Glomerular endothelial cell (primary cell): ENCODE measurements at places on chromosomes 3 and 15.

GRCh38 chr3:72444656-72445223 is 403.5 kb downstream of the SHQ1 start:
- DNase-seq = no peak

DNA sequence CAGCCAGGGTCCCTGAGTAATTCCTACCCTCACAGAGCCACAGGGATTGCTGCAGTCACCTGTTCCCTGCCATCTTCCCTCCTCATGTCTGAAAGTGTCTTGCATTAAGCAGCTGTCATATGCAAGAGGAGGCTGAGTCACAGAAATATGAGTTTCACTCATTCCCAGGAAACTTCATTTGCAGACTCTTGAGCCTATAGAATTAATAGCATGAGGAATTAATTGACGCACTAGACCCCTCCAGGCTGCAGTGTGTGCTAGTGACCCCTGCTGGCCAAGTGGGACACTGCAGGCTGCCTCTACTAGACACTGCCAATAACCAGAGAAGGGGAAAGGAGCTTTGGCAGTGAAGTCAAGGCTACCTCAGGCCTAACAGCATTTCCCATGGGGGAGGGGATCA is 50.6 kb upstream of the SLC6A1 start:
- DNase-seq = no peak

- no peak for DNase-seq
Observed at GRCh38 chr15:92166751-92167405, 226.8 kb upstream of the ST8SIA2 start.

GRCh38 chr3:81953111-81953510 is 191.7 kb upstream of the GBE1 start:
- no peak for DNase-seq

- no peak for DNase-seq
Observed at GRCh38 chr3:11084677-11085076, 69.6 kb upstream of the HRH1 start.

DNA sequence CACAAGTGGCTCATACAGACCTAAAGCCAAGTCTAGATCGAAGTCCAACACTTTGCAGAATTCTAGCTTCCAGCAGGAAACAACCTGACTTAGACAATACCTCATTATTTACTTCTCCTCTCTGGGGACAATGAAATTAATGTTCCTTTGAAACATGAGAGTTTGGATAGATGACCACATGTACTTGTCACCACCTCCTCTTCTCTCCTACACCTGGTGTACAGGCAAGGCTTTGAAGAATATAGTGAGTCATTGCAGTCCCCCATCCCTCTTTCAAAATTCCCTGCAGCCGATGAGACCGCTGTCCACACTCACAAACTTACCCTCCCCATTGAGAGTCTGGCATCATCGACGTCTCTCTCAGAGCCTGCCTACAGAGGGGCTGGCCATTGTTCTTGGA is 189.0 kb upstream of the HES1 start:
- DNase-seq = no peak

DNA sequence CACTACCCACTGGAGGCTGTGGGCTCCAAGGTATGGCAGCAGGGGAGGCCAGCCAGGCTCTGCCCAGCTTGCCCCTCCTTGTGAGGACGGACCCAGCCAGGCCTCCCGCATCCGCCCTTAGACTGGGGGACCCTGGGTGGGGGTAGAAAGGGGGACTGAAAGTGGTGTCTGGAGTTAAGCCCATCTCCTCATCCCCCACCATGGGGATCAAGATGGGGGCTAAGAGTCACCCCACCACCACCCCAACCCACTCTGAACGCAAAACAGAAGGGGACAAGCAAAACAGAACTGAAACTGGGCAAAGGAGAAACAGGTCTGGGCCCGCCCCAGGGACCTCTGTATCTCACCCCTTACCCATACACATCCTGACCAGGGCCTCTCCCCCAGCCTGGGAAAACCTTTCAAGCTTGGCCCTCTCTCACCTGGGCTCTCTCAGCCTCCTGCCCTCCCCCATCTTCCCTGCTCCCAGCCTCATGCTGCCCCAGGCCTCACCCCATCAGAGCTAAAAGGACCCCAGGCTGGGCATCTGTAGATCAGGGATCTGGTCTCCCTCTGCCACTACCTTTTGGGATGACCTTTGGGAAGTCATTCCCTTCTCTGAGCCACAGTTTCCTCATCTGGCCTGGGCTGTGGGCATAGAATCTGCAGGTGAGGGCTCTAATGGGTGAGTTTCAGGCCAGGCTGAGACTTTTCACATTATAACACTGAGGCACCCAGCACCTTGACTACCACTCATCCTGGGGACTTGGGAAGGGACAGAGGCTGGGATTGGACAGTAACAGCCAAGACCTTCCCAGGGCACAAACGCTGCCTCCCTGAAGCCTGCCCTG is 30.0 kb upstream of the CYP11A1 start:
- DNase-seq = no peak

GRCh38 chr15:61447981-61448380 is 218.9 kb upstream of the RORA start:
- no peak for DNase-seq
